NCI-H1930 (cell line): ENCODE measurements at places on chromosomes 12 and 14.

DNA sequence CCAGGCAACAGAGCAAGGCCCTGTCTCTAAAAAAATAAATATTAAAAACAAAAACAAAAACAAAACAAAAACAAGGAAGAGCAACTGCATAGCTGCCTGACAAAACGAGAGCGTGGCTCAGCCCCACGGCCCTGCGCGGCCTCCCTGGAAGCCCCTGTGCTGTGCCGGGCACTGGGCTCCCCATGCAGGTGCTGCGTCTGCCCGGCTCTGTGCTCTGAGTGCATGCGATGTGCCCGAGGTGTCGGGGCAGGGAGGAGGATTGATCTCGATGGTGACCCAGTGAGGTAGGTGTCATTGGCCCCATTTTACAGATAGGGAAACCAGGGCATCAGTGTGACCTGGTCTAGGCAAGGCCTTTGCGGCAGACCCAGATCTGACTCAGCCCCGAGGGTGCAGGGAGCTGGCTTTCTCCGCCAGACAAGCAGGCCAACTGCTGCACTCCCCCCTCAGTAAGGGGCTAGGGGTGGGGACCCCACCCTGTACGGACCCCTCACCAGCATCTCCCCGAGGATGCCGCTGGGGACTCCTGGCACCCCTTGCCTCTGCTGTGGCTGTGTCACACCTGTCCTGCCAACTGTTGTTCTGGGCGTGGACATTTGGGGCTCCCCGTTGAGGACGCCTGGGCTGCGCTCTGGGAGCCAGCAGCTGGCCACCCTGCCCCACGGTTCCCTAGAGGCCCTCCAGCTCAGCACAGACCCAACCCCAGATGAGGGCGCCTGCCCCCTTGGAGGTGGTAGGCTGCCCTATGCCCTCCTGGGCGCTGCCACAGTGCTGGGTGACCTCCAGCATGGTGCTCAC is 15.3 kb downstream of the GPR132 start:
- DNase-seq, result no peak

DNA sequence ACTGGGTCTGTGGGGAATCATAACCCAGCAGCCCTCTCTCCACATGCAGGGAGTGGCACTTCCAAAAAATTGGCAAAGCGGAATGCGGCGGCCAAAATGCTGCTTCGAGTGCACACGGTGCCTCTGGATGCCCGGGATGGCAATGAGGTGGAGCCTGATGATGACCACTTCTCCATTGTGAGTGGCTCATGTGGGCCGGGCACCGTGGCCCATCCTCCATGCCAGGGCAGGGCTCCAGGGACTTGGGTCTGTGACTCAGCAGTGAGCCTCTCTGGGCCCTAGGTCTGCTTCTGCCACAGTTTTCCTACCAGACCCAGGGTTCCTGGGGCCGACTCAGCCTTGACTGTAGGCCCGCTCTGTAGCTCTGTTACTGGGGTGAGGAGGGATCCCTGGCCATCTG is 2.2 kb downstream of the NPFF start:
- no peak for DNase-seq

DNA sequence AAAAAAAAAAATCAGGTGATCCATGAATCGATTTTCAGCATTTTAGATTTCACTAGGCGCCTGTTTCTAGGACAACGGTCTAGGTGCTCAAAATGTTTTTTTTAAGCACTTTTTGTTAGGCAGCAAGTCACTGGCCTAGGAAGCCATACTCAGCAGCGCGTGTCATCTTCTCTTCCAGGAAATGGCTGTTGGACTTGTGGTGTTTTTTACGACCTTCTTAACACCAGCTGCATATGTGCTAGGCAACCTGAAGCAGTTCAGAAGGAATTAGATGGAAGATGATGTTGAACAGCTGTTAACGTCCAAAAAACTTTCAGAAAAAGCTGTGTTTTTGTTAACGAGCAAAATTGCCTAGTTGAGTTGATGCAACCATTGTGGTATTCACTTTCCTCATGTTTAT is 868 bp downstream of the COX8C start:
- DNase-seq, result no peak

- DNase-seq, result no peak
Measured at GRCh38 chr12:117067016-117067415, 32.2 kb downstream of the TESC start.

GRCh38 chr14:69267492-69267891 is 7.5 kb downstream of the GALNT16 start:
- no peak for DNase-seq
